ENCODE measurements at places on chromosomes 6 and 20. TPM values are rescaled to one million over a fixed set of nuclear protein-coding genes. Genes with fewer than 3 reads are reported as not detected.

Gene MLN
- total RNA-seq: not detected

Gene GATA5
- total RNA-seq: 0.84 TPM

Gene DDX39B
- 201 TPM for total RNA-seq

Gene MYL9
- 319 TPM for total RNA-seq

Gene CTAGE9
- not detected for total RNA-seq

Gene NRSN1
- not detected for total RNA-seq

Gene PRDM13
- total RNA-seq: not detected

Gene BFSP1
- total RNA-seq: 1.9 TPM

Gene TNFRSF21
- total RNA-seq: 55.8 TPM

Gene SIRT5
- 9.2 TPM for total RNA-seq

Gene ZSCAN31
- 7.1 TPM for total RNA-seq

Gene ENPP3
- 0.44 TPM for total RNA-seq

Gene SLC24A3
- 6.0 TPM for total RNA-seq

Gene ZC2HC1B
- total RNA-seq: not detected

Gene SNAP91
- total RNA-seq: 0.20 TPM

Gene ENPP1
- 2.0 TPM for total RNA-seq

Gene NANP
- total RNA-seq: 4.7 TPM

Gene LRP11
- 42.6 TPM for total RNA-seq

Gene INSM1
- total RNA-seq: not detected

Measured in left lung (tissue), 14 donors.